ENCODE measurements at places on chromosomes 11 and 22. TPM values are rescaled to one million over a fixed set of nuclear protein-coding genes. Genes with fewer than 3 reads are reported as not detected.

DNA sequence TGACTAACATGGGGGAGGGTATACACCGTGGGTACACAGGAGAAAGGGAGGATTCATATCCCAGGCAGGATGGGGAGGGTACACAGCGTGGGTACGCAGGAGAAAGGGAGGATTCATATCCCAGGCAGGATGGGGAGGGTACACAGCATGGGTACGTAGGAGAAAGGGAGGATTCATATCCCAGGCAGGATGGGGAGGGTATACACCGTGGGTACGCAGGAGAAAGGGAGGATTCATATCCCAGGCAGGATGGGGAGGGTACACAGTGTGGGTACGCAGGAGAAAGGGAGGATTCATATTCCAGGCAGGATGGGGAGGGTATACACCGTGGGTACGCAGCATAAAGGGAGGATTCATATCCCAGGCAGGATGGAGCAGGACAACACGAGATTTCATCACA, 36.6 kb upstream of the NRIP3 start:
- no peak for DNase-seq

DNA sequence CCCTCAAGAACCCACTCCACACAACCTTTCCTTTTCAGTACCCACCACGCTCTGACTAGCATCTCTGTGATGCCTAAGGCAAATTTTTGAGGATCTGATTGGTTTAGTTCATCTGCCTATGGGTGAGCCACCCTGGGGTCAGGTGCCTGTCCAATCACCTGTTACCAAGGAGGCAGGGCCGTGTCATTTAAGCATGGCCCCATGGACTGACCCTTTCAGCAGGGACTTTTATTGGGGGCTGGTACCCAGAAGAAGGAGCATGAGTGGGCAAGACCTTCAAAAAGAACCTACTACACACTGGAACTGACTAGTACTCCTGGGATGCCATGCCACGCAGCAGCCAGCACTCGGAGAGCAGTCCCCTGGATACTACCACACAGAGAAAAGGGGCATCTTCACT, 28.4 kb downstream of the C11orf91 start:
- no peak for DNase-seq

DNA sequence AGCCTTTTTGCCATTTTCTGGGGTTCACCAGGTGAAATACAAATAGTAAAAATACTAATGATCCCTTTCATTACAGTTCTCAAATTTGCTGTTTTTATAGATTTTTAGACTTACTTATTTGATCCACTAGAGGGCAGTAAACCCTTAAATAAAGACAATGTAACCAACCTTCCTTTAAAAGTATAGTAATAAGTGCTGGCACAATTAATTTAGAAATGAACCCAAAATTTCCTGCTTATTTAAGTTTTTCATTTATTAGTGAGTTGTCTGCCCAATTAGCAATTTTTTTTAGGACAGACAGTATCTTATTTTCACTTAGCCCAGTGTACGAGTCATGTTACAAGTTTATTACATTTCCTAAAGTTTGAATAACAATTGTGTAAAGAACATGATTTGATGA, 4.7 kb downstream of the DDIAS start:
- DNase-seq = no peak

- DNase-seq = no peak
Measured at GRCh38 chr11:18594999-18595749, 4.4 kb upstream of the MISFA start.

- no peak for DNase-seq
Measured at GRCh38 chr11:31861011-31861410, 49.9 kb upstream of the PAX6 start.

DNA sequence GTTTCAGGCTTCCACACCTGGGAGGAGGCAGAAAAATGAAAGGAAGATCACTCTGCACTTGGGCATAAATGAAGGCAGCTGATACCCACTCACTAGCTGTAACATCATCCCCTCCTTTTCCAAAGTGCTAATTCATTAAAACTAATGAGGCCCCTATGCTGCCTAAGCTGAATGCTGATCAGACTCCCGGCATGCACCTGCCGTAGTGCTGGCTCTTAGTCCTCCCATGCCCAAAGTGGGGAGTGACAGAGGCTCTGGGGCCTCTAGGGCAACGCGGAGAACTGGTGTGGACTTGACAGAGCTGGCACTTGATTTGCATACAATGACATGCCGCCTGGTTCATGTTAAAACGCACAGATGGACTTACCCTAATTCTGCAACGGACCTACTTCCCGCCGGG, 96.5 kb upstream of the NCAM1 start:
- DNase-seq = no peak

GRCh38 chr11:12430351-12430750, 53.0 kb downstream of the PARVA start:
- no peak for DNase-seq

DNA sequence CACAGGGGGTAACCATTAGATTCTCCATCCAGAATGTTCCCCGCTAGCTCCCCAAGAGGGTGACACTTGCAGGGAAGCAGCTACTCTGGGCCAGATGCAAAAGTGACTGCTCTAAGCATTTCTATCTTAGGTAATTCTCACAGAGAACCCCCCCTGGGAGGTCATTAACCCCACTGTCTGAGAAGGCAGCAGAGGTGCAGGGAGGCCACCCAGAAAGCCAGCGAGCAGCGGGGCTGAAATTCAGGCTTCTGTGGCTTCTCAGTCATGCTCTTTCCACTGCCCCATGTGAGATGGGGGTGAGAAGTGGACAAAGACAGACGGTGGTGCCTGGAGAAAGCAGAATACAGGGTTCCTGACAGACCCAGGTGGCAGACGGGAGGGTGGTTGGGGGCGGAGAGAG, 114.4 kb upstream of the ASPHD2 start:
- no peak for DNase-seq

- DNase-seq = no peak
Measured at GRCh38 chr22:41398921-41399320, 17.2 kb downstream of the TEF start.

DNA sequence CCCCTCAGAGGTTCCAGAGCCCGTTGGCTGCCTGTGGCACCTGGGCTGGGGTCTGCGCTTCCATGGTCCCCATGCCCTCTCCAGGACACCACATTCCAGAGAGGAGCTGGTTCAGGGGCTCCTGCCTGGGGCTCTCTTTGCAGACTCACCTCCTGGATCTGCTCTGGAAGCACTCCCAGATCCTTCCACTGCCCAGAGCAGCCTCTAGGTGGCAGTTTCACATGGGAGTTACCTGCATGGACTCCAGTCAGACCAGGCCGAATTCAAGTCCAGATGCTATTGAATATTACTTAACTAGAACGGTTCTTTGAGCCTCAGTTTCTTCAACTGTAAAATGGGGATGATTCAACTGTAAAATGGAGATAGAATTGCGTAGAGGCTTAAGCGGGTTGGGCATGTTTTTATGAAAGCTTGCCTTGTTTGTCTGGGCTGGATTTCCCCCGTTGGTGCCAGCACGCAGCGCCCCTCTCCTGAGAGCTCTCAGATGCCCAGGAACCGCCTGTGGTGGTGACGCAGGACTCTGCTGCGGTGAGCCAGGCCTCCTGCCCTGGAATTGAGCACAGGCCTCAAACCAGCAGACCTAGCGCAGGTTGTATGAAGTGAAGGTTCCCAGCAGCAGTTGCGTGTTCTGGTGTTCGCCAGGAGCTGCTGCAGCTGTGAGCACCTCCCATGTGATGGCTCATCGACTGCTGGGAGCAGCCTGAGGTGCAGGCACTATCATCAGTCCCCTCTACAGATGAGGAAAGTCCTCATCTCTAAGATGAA, 44.2 kb downstream of the LMO1 start:
- DNase-seq = peak; percentile 39

DNA sequence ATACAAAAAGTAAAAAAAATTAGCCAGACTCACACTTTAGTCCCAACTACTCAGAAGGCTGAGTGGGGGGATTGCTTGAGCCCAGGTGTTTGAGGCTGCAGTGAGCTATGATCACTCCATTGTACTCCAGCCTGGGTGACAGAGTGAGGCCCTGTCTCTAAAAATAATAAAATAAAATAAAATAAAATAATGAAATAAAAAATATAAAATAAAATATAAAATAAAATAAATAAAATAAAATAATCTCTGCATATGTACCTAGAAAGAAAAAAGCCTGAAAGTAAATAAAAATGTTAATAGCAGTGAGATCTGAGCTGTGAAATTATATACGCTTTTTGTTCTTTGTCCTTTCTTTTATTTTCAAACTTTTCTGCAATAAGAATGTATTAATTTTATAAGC, 17.1 kb upstream of the LRP5 start:
- DNase-seq = no peak

GRCh38 chr11:134906356-134906955, 494.4 kb upstream of the B3GAT1 start:
- no peak for DNase-seq

- no peak for DNase-seq
Measured at GRCh38 chr11:113551645-113552044, 76.4 kb upstream of the DRD2 start.

GRCh38 chr22:44658311-44658953, 43.6 kb upstream of the PRR5 start:
- DNase-seq = peak; percentile 48

Gene MDK
- total RNA-seq = 106 TPM
